ENCODE measurements at places on chromosomes 11 and 22. TPM values are rescaled to one million over a fixed set of nuclear protein-coding genes. Genes with fewer than 3 reads are reported as not detected.
A peak's percentile ranks its signal among the peaks of the same experiment; 100 is the strongest.

OR8D4 gene
- not detected for polyA plus RNA-seq

DNA sequence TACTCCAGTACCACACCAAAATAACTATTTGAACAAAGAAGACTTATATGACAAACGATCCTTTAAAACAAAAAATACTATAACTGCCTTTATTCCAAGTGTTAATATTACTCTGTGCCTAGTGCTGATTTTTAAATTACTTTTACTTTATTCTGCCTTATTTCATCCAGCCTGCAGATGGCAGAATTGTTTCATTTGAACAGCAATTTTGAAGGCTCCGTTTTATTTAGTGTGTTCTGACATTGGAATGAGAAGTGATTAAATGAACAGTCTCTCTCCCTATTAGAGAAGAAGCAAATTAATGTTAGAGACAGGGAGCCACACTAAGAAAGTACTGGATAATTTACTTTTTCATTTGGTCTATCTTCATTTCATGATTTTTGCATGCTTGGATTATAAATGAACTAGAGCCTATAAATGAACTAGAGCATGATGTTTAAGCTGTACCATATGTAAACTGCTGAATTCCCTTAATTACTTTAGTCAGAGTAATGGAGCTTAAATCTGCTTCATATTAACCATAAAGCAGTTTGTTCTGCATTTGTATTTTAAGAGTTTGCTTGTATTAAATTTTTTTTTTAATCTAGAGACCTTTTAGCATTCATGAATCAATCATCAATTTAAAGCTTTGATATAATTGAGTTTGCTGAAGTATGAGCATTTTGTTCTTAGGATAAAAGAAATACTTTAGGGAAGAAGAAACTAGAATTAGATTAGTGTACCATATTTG is 9.8 kb downstream of the PDHX start:
- no peaks in the 10 kb centered on the region for H3K27me3 ChIP-seq
- H3K36me3 ChIP-seq = no peaks in the 10 kb centered on the region
- no peak overlapping the region for H3K4me3 ChIP-seq
- peak; percentile 26 for DNase-seq
- no peak overlapping the region for H3K27ac ChIP-seq
- no peaks in the 10 kb centered on the region for H3K4me1 ChIP-seq

GRCh38 chr22:42997582-42998090 is 17.3 kb downstream of the PACSIN2 start:
- DNase-seq = no peak
- H3K4me3 ChIP-seq = no peak overlapping the region
- H3K4me1 ChIP-seq = peaks cover 52% of the 10 kb centered on the region
- H3K27ac ChIP-seq = no peak overlapping the region
- no peaks in the 10 kb centered on the region for H3K27me3 ChIP-seq
- H3K36me3 ChIP-seq = no peaks in the 10 kb centered on the region

GRCh38 chr11:106627694-106628093 is 390.6 kb downstream of the GUCY1A2 start:
- H3K27ac ChIP-seq = no peak overlapping the region
- no peak overlapping the region for H3K4me3 ChIP-seq
- H3K27me3 ChIP-seq = no peaks in the 10 kb centered on the region
- H3K36me3 ChIP-seq = no peaks in the 10 kb centered on the region
